T-helper 22 cell (primary cell): ENCODE measurements at places on chromosomes 1 and 21.
A peak's percentile ranks its signal among the peaks of the same experiment; 100 is the strongest.

- DNase-seq: no peak
Measured at GRCh38 chr1:158124034-158124433, 56.7 kb upstream of the CD1D start.

GRCh38 chr1:225464851-225465792, 37.3 kb upstream of the LBR start:
- DNase-seq: no peak

GRCh38 chr21:34771512-34772028, 102.8 kb downstream of the CLIC6 start:
- DNase-seq: no peak

GRCh38 chr1:25572708-25573590, 29.5 kb downstream of the LDLRAP1 start:
- DNase-seq: no peak

GRCh38 chr21:34091032-34091431, 17.7 kb downstream of the MRPS6 start:
- no peak for DNase-seq

GRCh38 chr1:24351918-24352627, 32.9 kb downstream of the GRHL3 start:
- no peak for DNase-seq

DNA sequence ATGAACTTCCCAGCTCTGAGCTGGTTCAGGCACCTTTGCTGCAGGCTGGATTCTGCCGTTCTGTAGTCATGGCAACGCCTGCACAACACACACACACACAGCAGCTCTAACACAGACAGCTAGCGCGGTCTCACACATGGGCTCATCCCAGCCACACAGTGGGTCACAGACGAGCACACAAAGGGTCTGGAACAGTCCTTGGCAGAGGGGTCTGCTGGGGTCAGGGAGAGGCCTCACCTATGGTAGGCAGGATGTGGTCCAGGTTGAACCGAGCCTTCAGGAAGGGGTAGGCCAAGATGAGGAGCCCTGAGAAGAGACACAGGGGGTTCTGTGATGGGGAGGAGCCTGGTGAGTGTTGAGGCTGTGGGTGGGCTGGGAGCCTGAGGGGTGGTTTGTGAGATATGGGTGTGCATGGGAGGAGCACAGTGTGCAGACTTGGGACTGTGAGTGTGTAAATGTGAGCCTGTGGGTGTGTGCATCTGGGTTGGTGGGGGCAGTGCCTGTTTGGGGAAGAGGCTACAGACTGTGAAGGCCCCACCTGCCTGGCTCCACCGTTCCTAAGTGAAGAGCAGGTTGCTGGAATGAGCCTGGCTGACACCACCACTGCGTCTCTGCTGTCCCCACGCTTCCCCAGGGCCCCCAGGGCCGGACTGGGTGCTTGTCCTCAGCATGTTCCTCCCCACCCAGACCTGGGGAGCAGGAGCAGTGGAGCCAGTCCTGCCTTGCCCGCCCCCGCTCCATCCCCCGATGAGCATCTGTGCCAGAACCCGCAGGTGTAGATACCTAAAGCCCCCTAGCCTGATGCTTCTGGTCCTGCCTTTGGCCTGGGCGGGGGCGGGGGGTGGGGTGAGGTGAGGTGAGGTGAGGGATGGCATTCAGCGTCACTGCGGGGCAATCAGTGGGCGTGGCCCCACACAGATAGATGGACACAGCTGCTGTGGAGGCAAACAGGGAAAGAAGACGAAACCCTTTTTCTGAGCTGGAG, 1.5 kb downstream of the KNCN start:
- DNase-seq: peak; percentile 55

DNA sequence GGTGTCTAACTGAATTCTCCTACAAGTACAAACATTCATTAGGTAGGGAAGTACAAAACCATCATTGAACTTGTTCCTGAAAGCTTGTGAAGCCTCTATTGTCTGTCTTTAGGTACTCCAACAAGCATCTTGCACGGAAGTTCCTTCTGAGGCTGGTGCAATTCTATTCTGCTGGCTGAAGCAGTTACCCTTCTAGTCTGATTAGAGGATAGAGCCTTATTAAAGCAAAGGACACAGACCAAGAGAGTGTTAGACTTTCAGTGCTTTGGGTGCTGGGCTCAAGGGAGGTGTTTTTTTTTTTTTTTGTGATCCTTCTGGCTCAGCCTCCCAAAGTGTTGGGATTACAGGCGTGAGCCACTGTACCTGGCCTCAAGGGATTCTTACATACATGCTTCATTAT, 43.8 kb downstream of the HHAT start:
- no peak for DNase-seq

GRCh38 chr1:226149806-226150205, 36.7 kb downstream of the ACBD3 start:
- DNase-seq: no peak

DNA sequence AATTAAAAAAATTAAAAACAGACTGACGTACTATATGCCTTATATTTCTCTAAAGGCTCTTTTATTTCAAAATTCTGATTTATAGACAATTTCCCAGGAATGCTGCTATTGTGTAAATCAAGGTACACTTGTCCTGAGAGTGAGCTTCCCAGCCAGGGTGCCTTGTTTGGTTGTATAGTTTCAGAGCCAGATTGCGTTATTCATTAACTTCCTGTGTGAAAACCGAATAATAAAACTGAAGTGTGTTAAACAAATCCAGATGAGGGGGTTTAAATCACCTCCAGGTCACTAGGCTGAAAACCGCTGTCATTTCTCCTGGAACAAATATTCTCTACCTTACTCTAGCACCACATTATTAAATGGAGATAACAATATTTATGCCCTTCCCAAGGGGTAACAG, 68.7 kb downstream of the LMX1A start:
- DNase-seq: no peak

- no peak for DNase-seq
Measured at GRCh38 chr21:45857761-45858160, 123.8 kb upstream of the COL6A1 start.

DNA sequence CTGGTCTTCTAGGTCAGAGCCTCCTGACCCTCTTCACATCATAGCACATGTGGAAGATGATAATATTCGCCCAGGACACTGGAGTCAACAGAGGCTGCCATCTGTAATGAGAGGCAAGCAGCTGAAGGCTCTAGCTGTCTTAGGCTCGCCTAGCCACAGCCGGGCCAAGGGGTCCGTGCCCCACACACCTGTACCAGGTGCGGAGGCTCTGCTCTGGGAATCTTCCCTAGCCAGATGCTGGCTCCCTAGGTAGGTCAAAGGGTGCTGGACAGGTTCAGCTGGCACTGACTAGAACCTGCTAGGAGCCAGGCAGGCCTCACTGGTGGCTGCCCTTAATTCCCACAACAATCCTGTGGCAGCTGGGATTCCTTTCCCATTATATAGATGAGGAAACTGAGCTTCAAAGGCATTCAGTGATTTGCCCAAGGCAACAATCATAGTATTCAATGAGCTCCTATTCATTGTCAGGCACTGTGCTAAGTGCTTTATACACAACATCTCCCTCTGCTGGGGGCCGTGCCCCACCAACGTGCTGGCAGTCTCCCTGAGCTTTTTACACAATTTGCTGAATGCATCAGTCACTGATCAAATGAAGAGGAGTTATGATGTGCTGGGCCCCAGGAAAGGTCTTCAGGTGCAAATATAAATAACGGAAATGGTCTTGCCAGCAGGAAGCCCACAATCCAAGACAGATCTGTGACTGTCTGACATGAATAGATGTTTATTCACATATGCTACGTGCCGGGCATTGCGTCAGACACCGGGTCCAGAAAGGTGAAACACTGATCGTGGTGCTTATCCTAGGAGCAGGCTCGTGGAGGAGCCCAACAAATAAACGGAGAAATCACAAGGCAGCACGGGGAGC, 58.0 kb downstream of the DDX20 start:
- DNase-seq: no peak

- DNase-seq: no peak
Measured at GRCh38 chr1:47334765-47335435, 1.3 kb downstream of the CMPK1 start.

GRCh38 chr1:111517469-111518225, 14.2 kb upstream of the ADORA3 start:
- DNase-seq: no peak

DNA sequence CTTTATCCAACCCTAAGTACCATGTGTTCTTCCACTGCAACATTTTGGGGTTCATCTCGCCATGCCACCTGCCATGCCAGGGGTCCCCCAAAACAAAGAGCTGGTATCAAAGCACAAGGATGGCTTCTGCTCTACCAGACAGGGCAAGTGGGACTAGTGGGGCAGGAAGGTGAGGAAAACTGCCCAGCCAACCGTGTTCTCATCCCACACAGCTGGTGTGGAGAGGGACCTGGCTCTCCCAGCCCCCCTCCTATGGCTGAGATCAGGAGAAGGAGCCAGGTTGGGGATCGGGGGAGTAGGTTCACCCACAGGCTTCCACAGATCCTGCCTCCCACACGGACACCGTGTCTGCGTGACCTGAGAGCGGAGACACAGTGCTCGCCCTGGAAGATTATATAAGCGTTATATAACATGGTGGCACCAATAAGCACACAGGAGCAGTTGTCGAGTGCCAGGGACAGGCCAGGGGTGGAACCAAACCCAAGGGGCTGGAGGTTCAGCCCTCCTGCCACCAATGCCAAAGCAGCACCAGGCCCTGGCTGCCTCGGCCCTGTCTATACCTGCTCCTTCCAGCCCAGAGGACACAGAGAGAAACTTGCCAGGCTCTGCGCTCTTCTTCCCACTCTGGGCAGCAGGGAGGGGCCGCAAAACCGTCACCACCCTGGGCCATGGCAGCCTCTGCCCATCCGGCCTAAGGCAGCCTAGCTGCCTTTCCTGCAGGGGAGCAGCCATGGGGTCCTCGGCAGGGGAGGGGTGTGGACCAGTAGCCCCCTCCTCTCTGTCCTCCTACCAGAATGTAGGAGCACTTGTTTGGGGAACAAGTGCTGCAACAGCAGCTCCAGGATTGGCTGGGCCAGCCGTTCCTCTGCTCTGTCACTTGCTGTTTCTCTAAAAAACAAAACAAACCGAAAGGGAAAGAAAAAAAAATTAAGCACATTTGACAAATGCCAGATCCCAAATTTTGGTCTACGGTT, 43.5 kb downstream of the CD34 start:
- DNase-seq: no peak

- DNase-seq: no peak
Measured at GRCh38 chr1:245086389-245086969, 68.3 kb upstream of the KIF26B start.

DNA sequence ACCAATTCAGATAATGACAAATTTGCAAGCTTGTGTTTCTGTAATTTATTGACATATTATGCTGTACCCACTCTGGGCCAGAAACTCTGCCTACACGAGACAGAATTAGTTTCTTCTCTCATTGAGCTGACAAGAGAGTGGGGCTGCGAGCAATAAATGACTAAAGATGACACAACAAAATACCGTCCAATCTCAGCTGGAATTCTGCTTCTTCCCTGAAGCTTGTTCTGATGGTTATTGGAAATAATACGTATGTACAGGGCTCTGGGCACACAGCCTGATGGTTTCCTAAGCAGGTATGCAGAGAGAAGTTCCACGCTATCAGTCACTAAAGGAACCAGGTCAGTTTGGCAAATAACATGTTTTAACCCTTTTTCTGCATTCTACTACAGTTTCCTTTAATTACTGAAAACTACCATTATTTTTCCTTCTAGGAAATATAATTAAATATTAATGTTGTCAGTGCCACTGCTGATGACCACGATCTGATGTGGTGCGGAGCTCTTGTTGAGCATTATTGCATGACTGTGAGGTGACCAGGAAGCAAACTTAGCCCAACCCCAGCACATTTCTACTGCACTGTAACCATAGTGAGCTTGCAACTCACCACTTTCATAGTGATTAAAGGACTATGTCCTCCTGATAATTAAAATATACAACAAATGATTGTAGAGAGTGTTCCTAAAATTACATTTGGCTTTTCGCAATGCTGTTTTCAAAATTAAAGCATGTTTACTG, 221.4 kb upstream of the L1TD1 start:
- no peak for DNase-seq

DNA sequence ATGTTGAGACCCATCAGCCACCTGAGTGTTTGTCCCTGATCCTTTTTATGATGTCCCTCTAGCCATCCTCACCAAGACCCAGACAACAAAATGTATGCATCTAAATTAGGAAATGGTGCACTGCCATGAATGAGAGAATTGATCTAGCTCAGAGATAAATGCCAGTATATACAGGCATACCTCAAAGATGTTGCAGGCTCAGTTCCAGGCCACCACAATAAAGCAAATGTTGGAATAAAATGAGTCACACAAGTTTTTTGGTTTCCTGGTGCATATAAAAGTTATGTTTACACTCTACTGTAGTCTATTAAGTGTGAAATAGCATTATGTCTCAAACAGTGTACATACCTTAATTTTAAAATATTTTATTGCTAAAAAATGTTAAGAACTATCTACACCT, 63.9 kb downstream of the CHIA start:
- DNase-seq: no peak

DNA sequence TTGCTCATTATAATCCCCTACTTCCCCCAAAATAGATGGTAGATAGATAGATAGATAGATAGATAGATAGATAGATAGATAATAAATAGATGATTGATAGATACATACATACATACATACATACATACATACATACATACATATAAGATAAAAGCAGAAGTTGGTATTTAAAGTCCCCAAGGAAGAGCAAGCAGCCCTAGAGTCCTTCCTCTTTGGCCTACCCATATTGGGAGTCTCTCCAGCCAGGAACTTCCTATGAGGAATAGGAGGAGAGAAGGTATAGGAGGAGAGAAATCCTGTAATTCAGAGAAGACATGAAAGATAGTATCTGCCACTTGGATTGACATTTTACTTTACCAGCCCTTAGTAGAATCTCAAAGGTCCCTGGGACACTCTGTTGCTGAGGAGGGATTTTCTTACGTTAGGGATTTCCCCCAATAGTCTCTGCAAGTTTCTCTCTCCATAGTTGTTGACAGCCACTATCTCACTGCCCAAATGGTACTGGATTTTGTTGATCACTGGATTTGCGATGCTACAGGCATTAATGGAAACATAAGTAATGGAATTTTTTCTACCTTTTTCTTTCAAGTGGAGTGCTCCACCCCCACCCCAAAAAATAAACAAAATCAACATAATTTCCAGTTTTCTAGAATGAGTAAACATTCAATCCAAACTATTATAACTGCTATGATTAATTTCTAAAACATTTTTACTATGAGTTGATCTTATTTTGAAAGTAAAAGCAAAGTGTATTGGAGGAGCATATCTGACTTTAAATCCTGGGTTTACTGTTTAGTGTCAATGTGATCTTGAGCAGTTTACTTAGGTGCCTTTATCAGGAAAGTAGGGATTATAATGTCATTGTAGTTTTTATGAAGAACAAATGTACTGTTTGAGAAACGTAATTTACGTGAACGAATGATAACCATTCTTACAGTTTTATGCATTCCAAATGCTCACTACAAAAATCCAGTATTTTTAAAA, 93.2 kb upstream of the TNFSF4 start:
- DNase-seq: no peak

- DNase-seq: no peak
Measured at GRCh38 chr21:42263591-42264131, 44.7 kb downstream of the ABCG1 start.

GRCh38 chr1:198937231-198938031, 298.6 kb downstream of the PTPRC start:
- DNase-seq: no peak

- no peak for DNase-seq
Measured at GRCh38 chr1:60516996-60517395, 443.4 kb upstream of the C1orf87 start.

GRCh38 chr21:41442481-41443186, 16.6 kb downstream of the MX1 start:
- no peak for DNase-seq
